ENCODE measurements at places on chromosomes 13 and 19.

- no peak for DNase-seq
Measured at GRCh38 chr13:110642291-110642981, 27.1 kb downstream of the NAXD start.

DNA sequence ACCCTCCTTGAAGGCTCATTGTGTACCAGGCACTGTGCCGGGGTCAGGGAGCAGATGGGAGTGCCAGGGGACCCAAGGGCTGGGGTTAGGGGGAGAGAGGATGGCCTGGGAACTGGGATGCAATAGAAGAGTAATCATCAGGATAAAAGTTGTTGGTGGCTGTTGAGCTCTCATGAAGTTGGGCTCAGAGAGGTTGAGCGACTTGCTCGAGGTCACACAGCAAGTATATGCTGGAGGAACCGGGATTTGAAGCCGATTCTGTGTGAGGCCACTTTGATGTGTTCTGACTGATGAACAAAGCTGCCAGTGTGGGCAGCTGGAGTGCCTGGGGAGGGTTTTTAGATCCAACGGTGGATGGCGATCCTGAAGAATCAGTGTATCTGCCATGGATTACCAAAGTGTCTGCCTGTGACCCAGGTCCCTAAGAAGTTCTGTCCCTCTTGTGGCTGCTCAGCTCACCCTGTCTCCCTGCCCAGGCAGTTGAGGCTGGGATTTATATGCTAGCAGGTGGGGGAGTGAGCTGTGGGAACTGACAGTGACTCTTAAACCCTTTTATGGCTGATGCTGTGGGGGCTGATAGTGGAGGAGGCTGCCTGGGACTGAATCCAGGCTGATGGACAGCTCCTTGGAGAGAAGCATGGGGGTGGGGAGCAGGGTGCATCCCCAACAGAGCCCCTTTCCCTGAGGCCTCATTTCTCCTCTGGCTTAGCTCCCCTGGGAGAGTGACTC lies 8.3 kb downstream of the ARHGEF18 start:
- DNase-seq = no peak

DNA sequence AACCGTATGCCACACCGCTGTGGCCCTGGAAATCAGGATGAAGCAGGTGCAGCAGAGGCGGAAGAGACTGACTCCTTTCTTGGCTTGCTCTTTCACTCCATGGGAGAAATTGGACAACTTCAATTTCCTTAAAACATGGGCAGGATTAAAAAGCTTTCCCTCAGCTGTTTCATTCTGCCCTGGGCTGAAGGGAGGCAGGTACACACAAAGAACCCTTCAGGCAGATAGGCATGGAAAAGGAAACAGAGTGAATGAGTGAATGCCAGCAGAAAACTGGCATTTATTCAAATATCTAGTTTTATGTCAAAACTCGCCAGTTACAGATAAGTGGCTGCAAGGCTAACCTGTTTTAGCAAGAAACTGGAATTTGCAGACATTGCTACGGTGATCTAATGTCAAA lies 71.0 kb upstream of the SLC15A1 start:
- no peak for DNase-seq

- DNase-seq = no peak
Measured at GRCh38 chr13:24605923-24606372, 74.3 kb upstream of the ATP12A start.

DNA sequence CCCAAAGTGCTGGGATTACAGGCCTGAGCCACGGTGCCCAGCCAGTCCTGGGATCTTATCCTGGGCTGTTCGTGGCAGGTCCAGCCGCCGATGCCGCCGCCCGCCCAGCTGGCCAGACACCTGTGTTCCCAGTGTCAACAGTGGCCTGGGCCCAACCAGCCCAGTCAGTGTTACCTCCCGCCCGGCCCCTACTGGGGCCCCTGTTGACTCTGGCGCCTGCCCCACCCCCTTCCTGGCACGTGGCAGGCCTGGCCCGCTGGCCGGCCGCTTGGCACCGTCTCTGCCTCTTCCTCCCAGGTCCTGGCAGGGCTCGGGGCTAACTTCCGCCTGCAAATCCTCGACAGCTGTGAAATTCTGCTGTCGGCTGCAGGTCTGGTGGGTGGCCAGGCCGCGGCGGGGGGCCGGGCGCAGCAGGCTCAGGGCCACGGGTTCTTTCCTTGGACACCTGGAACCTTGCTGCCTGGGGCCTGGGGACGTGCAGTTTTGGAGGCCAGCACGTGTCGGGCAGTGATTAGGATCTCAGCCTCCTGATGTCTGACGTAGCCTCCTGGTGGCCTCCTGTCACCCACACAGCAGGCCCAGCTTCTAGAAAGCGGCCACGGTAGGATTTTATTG lies 9.1 kb downstream of the ARID3A start:
- DNase-seq = no peak

DNA sequence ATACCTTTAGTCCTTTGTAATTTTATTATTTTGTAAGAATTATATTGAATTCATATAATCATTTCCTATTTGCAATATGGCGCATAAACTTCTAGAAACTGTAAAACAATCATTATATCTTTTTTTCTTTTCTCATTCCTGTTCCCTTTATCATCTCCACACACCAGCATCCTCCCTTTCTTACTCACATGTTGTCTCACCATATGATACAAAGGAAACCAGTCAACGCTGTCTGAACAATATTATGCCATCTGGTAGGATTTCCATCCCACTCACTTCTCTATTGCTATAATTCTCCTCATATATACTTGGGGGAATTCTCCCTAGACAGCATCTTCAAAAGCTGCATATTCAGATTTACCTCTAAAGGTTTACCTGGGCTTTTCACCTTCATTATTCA lies 389.8 kb downstream of the NDFIP2 start:
- DNase-seq = no peak

- DNase-seq = no peak
Measured at GRCh38 chr19:54606891-54607784, 13.7 kb downstream of the LILRA1 start.

DNA sequence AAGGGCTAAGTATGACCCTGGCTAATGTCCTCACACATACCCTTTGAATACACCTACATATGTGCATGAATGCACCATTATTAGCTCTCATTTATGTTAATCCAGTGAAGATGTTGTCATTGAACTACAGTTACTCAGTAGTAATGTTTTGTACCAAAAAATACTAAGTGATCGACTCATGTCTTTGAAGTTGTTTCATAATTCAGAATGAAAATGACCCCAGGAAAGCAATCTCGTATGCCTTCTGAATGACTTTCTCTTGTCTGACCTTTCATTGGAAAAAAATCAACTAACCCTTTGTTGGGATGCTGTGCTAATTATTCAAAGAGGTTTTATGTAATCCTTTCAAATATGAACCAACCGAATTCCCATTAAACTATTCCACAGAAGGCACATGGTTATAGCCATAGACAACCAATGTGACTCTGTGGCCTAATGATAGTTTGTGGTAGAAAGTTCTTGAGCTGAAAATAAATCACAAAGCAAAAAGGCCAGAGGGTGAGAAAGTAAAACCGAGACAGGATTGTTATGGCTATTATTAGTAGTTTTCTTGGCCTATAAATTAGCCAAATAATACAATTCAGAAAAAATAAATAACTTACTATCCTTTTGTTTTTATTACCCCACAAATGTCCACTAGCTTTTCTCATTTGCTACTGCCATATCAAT lies 86.8 kb upstream of the STARD13 start:
- DNase-seq = no peak

DNA sequence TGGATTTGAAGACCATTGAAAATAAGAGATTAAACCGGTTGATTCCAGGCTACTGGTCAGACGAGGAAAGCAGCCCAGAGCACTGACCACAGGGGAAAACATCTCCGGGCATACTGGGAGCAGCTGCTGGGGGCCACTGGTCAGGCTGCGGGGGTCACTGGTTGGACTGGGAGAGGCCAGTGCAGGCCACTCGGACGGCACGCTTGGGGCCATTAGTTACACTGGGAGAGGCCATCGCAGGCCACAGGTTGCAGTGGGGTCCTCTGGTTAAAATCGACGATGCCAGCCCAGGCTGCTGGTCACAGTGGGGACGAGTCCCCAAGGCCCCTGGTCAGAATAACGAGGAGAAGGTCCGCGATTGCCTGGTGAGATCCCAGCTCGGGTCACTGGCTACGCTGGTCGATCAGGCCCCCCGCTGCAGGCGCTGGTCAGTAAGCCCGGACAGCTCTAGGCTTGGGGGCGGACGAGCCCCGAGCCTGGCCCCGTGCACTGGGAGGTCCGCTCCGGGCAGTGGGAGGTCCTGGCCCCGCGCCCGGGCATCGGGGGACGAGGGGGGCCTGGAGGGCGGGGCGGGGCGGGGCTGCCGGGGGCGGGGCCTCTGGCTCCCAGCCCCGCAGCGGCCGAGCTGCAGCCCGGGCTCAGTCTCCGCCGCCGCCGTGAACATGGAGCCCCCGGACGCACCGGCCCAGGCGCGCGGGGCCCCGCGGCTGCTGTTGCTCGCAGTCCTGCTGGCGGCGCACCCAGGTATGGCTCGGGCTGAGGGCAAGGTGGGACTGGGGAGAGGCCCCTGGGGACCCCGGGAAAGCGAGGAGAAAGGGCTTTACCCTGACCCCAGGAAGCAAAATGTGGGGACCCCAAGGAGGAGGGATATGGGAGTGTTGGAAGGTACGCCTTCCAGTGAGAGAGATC lies at the start of gene BCAM:
TSS of gene BCAM (plus strand) at position 641 of the 909 bp plus-strand sequence. CDS start at position 663, 22 bp downstream.
- peak; percentile 55 for DNase-seq

DNA sequence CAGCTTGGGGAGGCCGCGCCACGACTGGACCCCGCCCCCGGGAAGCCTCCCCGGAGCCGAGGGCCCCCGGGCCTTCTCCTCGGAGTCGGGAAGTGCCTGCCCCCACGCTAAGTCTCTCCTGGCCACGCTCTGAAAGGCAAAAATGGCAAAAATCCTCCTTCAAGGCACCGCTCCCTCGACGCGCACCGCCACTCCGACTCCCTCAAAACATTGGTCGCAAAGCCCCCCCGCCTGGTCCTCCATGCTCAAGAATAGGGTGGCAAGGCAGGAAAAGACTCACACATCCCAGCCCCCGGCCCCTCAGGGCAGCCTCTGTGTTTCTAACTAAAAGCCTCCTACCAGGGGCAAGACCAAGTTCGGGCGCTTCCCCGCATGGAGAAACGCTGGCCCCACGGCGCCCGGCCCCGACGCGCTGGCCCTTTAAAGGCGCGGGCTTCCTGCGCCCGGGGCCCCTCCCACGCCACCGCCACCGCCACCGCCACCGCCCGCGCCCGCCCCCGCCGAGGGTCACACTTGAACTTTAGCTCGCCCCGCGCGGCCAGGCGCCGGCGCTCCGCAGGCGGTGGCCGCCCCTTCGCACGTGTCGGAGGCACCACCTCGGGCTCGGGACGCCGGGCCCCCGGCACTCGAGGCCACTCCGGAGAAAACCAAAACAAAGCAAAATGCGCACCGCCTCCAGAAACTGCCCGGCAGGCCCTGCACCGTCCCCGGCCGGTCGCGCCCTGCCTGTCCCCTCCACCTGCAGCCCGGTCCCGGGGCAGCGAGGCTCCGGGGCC lies 1.9 kb downstream of the FOXO1 start:
- peak; percentile 34 for DNase-seq

- no peak for DNase-seq
Measured at GRCh38 chr13:26921918-26922317, 161.3 kb upstream of the GPR12 start.

- DNase-seq = no peak
Measured at GRCh38 chr13:113769881-113770280, 10.9 kb downstream of the TMEM255B start.

DNA sequence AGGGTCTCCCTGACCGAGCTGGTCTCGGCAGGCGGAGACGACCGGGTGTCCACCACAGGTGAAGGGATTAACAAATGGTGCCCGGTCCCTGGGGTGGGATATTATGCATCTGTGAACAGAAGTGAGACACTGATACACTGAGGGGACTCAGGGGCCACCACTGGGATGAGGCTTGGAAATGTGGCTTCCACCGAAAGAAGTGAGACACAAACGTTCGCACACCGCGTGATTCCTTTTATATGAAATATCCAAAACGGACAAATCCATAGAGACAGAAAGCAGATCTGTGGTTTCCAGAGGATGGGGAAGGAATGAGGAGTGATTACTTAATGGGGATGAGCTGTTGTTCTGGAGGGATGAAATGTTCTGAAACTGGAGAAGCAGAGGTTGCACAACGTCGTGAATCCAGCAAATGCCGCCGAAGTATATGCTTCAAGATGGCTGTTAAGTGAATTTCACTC lies 47.5 kb downstream of the C13orf46 start:
- no peak for DNase-seq

GRCh38 chr19:55594996-55595545 lies 4.2 kb downstream of the FIZ1 start:
- no peak for DNase-seq

DNA sequence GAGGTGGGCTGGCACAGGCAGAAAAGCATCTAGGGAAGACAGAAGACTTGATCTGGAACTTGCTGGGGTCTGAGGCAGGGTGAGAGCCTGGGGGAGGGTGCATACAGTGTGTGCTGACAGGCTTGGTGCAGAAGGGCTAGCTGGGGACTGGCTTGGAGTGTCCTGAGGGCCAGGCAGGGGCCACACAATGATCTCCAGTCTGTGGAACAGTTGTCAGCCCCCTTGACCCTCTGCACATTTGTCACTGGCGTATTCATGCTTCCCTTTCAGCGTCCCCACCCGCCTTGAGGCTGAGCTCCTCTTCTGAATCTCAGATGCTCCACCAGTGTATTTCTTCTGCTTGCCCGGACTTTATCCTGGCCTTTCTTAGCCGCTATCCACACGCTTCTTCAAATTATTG lies 2.8 kb upstream of the MICU2 start:
- DNase-seq = no peak

DNA sequence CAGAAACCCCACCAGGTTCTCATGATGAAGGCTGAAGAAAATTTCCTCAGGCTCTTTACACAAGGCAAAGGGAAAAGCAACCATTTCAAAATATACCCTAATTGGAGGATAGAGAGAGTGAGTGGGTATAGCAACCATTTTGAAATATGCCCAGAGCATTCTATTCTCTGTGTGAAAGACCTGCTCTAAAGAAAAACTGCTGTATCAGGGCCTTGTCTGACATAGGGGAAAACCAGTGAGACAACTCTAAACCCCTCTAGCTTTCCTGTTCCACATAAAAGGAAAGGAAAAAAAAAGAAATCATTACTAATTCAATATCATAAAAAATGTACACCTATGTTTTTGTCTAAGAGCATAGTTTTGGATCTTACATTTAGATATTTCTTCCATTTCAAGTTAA lies 42.3 kb downstream of the TPTE2 start:
- no peak for DNase-seq

DNA sequence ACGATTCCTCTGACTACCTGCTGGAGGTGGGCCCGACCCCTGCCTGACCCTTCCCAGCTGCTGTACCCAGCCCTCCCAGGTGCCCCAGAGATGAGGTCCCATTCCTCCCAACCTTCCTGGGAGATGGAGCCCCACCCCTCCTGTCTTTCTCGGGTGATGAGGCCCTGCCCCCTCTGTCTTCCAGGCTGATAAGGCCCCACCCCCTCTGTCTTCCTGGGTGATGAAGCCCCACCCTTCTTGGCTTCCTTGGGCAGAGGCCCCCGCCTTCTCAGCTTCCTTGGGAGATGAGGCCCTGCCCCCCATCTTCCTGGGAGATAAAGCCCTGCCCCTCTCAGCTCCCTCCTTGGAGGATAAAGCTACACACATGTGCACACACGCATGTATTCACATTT lies 47.9 kb downstream of the CERS4 start:
- no peak for DNase-seq

GRCh38 chr13:29136341-29136740 lies 316.2 kb downstream of the MTUS2 start:
- DNase-seq = no peak

Measured in neural crest cell (in vitro differentiated cells).